ENCODE measurements at places on chromosomes 5 and 9.

DNA sequence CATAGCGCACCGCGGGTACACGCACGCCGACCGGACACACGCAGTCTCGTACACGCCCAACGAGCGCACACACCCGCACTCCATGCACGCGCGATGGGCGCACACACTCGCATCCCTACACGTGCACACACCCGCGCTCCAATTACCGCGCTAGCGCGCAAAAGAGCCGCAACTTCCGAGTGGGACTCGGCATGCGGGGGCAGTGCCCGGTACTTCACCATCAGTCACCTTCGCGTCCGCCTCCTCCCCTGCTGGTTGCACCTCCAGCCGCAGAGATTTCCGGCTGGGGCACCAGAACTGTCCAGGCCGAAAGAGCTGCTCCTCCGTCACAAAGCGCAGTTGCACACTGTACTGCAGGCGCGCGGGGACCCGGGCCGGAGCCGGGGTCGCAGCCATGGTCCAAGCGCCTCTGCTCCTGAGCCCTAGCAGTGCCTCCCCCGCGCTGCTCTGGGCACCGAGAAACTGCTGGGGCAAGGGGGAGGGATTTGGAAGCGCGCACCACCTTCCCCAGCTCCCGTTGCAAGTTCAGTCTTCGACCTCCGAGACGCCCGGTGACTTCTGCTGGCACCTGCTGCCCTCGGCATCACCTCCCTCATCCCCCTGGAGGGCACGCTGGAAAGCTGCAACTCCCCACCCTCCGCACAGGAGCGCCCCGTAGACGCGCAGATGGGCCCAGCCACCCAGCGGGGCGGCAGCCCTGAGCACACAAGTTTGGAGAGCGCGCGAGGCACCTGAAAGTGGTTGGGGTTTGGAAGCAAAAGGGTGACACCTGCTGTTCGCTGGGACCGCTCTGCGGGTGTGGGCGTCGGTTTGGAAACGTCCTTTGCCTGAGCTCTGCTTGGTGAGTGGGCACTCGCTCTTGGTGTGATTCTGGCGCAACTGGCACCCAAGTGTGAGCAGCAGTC lies 337.4 kb upstream of the PUM3 start:
- DNase-seq: peak; percentile 40

GRCh38 chr9:110115341-110115820 lies 92.6 kb downstream of the C9orf152 start:
- DNase-seq: peak; percentile 57

DNA sequence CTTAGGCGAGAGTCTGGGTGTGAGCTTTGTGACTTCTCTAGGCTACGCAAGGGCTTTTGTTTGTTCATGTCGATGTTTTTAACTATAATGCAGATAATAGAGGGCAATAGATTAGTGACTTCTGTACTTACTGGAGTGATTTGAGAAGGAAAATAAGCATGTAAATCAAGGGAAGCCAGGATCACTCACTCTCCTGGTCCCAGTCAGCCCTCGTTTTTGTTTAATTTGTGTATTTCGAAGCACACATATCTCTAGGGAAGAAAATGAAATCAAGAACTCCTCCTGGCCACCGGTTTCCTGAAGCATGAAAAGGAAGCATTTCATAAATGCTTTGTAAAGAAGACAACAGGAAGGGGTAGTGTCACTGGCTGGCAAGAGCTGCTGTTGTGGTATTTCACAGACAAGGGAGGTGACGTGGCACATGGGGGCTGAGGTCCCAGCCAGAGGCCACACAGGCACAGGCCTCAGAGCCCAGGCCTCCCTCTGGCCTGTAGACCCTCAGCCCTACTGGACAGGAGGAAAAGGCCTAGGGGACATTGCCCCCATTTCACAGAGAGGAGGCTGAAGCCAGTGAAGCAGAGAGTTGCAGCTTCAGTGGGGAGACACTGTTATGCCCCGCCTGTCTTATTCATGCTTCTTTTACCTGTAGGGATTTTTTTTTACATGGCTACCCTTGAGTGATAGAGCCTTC lies 34.1 kb downstream of the IRF1 start:
- DNase-seq: no peak

- peak; percentile 72 for DNase-seq
Observed at GRCh38 chr5:72510610-72511181, 3.5 kb upstream of the ZNF366 start.

- DNase-seq: no peak
Observed at GRCh38 chr9:114382699-114383520, 4.9 kb downstream of the AKNA start.

DNA sequence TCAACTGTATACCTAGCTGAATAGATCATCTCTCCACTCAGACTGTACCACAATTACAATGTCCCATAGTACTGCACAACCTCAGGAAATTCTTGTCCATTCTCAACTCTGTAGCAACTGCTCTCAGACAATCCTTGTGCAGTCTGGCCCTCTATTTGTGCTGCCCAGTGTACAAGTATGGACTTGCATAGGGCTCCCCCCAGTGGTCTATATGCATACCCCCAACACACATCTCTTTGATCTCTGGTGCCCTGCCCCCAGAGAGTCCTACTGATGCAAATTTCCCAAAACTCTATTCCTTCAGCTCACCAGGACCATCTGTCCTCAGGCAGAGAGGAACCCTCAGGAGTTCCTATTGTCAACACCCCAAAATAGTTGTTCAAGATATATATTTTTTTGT lies 205.3 kb downstream of the SLCO4C1 start:
- peak; percentile 30 for DNase-seq

GRCh38 chr5:87120518-87121303 lies 147.0 kb upstream of the RASA1 start:
- DNase-seq: peak; percentile 88

GRCh38 chr5:139051392-139051791 lies 146.8 kb downstream of the SIL1 start:
- no peak for DNase-seq

GRCh38 chr5:153276151-153276550 lies 214.3 kb upstream of the GRIA1 start:
- DNase-seq: peak; percentile 82

DNA sequence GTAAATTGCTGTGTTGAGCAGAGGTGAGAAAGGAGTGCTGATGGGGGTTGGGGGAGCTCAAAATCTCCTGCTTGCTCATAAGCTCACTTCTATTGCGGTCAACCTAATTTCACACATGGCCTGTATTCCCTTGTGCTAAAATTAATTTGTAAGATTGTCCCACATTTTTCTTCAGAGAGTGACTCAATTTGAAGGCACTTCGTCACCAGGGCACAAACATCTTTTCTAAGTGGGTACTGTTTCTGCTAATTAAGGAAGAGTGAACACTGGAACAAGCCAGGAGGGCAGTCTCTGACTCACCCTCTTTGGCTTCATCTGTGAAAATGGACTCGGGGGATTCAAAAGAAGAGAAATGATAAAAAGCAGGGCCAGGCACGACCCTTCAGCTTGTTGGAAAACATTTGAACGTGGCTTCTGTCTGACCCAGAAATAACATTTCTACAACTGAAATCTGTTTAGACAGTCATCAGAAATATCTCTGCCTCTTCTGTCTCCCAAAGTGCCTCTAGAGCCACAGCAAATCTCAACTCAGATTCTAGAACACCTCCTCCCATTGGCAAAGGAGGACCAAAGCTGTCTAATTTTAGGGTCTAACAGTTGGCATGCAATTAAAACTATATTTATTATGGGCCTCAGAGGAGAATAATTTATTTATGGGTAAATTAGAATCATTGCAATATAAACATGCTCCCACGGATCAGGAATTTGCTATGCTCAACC lies 49.8 kb downstream of the FEM1C start:
- DNase-seq: no peak

DNA sequence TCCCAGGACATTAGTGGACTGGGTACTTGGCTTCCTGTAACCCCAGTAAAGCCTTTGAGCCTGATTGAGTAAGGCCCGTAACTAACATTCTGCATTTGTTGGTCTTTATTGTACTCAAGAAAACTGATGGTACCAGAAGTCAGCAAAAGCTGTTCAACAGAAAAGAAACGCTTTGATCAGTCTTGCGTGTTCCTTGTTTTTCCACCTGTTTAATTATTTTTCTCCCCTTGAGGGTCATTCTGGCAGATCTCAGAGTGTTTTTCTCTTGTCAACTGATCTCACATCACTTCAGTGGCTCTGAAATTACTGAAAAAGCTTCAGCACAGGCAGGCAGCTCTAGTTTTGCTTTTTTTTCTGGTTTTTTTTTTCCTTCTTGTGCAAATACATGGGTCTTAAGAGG lies 6.1 kb upstream of the TMEM268 start:
- no peak for DNase-seq

Measured in MCF 10A (cell line).